ENCODE measurements at places on chromosomes 11 and 22.

- no peak for DNase-seq
These were observed 113.6 kb upstream of the CADM1 start for GRCh38 chr11:115617767-115618166.

DNA sequence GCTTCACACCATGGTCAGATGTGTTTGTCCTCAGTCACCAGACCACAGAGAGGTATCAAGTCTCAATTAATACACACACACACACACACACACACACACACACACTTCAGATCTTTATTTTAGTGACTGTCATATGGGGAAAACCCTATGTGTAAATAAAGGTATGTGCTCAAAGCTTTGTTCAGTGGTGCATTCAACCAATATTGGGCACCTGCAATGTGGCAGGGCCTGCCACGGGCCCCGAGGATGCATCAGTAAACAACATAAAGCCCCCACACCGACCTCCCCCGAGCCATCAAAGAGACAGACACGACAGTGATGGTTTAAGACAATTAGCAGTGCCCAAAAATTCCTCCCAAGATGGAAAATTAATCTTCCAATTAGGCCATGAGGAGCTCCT is 51.6 kb downstream of the SHANK2 start:
- no peak for DNase-seq

- DNase-seq: peak; percentile 23
These were observed 124.8 kb upstream of the NECTIN1 start for GRCh38 chr11:119853581-119854360.

DNA sequence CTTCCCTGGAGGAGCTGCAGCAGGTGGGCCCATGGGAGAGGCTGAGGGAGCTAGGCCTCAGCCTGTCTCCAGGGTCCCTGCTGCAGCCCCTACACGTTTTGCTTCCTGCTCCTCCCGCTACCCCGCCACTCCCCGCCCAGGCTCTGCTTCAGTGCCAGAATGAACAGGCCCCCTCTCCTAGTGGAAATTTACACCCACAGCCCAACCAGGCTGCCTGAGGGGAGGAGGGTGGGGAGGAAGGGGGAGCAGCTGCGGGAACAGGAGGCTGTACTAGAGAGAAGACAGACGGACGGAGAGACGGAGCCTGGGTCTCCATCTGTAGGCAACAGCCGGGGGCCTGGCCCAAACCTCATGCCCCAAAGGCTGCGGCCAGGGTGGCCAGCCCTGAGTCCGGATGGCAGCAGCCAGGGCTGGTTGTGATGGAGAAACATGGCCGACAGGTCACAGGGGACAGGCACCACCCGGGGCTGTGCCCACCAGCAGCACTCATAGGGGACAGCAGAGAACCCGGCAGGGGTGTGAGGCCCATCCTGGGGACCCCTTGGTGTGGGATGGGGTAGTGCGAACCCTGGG is 20.6 kb downstream of the FLRT1 start:
- no peak for DNase-seq

DNA sequence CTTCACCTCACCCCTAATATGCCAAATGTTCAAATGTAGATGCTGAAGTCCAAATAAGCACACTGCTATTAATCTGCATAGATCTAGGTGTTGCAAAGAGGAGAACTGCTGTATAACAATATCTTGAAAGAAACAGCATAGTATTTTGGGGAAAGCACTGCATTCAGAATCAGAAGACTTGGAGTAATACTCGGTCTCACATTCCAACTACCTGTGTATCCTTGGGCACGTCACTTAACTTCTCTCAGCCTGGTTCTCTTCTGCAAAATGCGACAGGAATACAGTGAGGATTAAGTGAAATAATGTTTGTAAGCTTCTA is 332 bp upstream of the HMGXB4 start:
- no peak for DNase-seq
